Left ventricle myocardium superior (tissue), 1 donor: ENCODE measurements at places on chromosomes 6 and 20.

DNA sequence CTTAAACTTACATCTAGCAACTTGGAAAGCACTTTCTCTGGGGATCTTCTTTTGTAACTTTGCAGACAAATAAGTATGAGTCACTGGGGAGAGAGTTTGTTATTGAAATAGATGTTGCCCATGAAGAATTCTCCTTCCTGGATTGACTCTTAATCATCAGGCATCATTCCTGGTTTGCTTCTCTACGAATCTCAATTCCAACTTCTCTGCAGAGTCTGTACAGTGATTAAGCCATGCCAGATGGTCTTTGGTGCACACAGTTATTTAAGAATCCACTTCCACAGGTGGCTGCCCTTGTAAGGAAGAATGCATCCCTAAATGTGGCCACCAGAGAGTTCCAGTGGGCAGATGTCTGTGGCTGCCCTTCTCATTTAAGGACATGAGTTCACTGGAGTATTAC, 25.7 kb downstream of the MYCT1 start:
- no peak for DNase-seq

- DNase-seq, result no peak
Observed at GRCh38 chr6:81997090-81997926, 244.8 kb upstream of the TENT5A start.

GRCh38 chr20:62219101-62219991, 732 bp downstream of the HRH3 start:
- no peak for DNase-seq

DNA sequence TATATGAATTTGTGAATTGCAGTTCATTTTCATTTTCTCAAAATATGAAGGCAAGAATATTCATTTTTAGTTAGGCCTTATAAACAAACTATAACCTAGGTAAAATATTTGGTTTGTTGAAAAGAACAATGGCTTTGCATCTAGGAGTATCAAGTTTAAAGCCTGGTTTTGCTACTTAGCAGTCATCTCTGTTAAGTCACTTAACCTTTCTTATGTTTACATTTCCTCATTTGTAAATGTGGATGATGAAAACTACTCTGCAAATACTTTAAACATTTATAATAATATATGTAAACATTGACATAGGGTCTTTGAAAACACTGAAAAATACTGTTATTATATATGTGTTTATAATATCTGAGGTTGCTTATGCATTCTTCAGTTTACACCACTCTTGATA, 135.5 kb downstream of the CENPW start:
- DNase-seq, result no peak

GRCh38 chr6:158516098-158516497, 43.8 kb upstream of the TMEM181 start:
- DNase-seq, result no peak

DNA sequence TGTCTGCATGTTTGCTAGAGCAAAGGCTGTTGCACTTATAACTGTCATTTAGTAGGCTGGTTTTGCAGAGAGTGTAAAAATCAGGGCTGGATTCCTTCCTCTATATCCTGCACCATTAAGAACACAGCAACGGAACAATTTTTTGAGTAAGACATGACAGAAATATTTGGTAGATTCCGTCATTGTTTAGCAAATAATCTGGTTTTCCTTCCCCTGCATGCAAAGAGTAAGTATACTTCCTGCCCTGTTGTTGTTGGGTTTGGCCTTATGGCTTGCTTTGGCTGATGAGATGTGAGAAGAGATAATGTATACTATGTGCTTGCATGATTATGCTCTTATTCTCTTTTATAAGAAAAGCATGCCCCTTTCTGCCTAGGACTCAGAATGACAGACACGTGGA, 23.8 kb downstream of the MANEA start:
- DNase-seq, result no peak

DNA sequence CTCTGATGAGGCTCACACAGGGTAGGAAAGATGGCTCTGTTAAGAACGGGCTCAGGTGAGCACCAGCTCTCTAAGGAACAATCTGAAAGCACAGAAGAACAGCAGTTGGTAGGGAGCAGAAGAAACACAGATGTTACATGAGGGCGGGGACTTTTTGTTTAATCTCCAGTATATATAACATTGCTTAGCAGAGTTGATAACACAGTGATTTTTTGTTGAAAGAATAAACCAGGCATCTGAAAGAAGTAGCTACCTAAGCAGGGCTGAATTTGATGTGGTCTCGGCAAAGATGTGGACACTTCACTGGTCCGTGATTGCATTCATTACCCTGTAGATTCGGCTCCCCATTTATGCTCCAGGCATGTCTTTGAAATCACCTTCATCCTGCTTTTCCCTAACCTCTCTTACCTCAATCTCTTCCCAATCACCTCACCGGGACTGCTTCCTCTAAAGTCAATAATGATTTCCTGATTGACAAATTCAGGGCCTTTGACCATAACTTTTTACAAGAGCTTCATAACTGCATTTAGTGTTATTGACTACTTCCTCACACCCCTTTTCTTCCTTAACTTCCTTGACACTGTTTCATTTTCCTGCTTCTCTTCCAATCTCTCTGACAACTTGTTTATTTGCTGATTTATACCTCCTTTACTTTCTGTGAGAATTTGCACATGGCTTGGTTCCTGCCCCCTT, 34.4 kb downstream of the SAMD3 start:
- DNase-seq, result no peak

GRCh38 chr20:32585011-32585585, at the start of gene NOL4L:
Gene NOL4L (minus strand): TSS chr20:32585333. CDS start chr20:32584890, 443 bp downstream.
- peak; percentile 58 for DNase-seq

GRCh38 chr6:27599859-27600532, 127.1 kb upstream of the ZNF184 start:
- DNase-seq, result no peak

GRCh38 chr20:39468703-39469102, 506.6 kb downstream of the DHX35 start:
- no peak for DNase-seq

DNA sequence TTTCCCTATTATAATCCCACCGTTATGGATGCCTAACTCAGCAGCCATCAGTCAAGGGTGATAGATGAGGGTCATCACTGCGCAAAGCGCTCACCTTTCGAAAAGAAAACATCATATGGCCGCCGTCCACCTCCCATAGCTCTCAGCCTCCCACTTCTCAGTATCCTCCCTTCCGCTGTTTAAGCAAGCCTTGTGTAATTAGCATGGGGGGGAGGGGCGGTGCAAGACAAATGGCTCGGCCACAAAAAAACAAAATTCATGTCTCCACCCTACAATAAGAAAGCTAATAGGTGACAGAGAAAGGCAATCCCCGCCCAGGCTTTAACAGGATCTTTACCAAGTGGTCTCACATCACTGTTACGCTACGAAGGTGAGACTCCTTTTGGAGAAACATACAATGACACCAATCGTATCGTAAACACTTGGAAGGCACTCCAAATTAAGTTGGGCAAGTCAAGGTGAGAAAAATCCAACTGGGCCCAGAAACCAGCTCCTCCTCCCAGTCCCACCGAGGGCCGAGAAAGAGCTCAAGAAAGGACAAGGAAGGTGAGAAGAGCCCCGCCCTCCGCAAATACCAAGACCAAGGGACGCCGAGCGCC, 645 bp downstream of the DDX39B start:
- no peak for DNase-seq

GRCh38 chr6:39543095-39543494, 182.1 kb downstream of the KIF6 start:
- DNase-seq, result peak; percentile 74

- no peak for DNase-seq
Observed at GRCh38 chr6:30598912-30599624, 18.0 kb downstream of the PPP1R10 start.

DNA sequence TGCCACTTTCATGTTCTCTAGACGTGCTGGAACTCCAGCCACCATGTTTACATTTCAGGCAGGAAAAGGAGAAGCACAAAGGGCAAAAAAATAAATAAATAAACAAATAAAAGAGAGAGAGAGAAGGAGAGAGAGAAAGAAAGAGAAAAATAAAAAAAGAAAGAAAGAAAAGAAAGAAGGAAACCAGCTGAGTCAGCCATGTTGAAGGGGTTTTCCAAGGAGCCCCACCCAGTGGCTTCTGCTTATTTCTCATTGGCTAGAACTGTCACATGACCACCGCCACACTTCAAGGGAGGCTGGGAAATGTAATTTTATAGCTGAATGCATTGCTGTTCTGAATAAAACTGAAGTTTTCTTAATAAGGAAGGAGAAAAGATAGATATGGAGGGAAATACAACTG, 71.1 kb downstream of the BFSP1 start:
- no peak for DNase-seq

DNA sequence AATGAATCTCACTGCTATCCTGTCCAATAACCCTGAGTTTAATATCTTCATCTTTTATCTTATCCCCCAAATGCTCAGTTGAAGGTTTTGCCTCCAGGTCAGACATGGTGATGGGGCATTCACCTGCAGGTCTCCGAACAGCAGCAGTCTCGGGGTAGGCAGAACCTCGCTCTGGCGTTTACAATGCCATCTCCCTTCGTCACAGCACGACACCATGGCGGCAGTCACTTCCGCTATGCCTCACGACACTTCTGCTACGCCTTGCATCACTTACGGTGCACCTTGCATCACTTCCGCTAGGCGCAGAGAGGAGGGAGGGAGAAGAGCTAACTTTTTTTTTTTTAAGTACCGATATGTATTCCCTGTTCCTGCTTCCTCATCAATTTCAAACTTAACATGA, 194.9 kb downstream of the BCAS1 start:
- no peak for DNase-seq

DNA sequence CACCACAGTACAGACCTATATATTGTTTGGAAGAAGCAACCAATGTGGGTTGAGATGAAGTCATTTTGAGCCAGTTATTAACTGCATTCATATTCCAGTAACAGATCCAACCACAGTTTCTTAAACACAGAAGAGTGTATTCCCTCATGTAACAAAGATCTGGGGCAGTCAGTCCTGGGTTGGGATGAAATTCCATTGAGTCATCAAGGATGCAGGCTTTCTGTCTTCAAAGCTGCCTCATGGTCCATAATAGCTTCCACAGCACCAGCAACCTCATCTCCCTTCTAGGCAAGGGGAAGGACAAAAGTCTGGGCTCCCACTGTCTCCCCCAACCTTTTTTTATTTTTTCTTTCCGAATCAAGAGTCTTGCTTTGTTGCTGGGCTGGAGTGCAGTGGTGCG, 2.9 kb upstream of the SOD2 start:
- DNase-seq, result no peak

GRCh38 chr6:79605968-79606764, 25.0 kb upstream of the SH3BGRL2 start:
- no peak for DNase-seq

- no peak for DNase-seq
Observed at GRCh38 chr6:155850408-155850841, 394.8 kb upstream of the NOX3 start.

- no peak for DNase-seq
Observed at GRCh38 chr20:62047666-62048345, 17.9 kb downstream of the TAF4 start.

- DNase-seq, result no peak
Observed at GRCh38 chr20:34531608-34532265, 15.5 kb downstream of the DYNLRB1 start.

- no peak for DNase-seq
Observed at GRCh38 chr20:13147971-13148370, 73.1 kb upstream of the ISM1 start.

- DNase-seq, result no peak
Observed at GRCh38 chr20:52667358-52667757, 304.8 kb upstream of the TSHZ2 start.

GRCh38 chr6:2376429-2377355, 131.3 kb upstream of the GMDS start:
- DNase-seq, result no peak

DNA sequence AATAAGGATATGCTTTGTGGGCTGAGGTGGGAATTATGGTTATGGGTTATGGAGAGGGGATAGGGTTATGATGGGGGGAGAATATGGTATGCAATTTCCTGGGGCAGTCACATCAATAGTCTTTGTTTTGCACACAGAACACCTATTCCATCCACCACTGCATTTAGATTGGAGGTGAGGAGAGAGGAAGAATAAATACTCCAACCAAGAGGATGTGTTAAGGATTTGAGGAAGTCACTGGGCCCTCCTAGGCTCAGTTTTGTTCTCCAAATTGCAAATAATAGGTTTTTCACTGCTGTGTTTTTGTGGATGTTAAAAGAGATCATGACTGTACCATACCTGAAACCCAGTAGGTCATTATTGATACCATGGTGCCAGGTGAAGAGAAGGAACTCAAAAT, 29.5 kb upstream of the SIRPG start:
- no peak for DNase-seq

GRCh38 chr6:170476360-170476759, 76.7 kb downstream of the PSMB1 start:
- DNase-seq, result no peak

DNA sequence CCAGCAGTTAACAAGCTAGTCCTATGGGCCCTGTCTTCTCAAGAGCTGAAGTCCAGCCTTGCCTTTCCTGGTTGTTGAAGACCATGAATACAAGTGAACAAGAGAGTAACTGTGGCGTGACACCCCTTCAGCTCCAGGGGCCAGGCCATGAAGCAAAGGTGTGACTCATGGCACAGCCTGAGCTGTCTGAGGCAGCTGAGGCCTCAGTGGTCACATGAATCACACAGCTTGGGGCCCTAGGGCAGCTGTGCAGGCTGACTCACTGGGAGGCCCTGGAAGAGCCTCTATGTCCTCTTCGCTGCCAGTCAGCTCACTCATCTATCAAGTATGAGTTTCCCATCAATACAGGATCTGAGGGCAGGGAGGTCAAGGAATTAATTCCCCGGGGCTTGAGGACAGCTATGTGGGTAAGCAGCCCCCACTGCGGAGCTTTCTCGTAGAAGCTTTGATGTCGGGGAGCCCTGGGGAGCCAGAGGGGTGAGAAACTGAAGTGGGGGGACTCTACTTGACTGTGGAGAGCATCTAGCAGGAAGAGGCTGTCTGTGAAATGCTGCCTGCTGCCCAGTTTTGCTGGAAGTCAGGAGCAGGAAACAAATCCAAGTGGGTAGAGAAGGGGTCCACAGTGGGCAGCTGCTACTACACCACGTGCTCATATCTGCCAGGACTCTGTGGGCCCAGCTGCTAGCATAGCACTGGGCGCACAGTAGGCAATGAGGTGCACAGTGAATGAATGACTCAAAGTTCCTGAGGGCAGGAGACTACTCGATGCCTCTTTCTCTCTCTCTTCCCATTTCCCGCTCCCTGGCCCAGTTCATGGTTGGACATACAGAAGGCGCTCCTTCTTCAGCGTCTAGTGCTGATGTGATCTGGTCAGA, 13.7 kb upstream of the FAM83C start:
- DNase-seq, result no peak

GRCh38 chr6:111993342-111993741, 60.6 kb upstream of the CCN6 start:
- no peak for DNase-seq

DNA sequence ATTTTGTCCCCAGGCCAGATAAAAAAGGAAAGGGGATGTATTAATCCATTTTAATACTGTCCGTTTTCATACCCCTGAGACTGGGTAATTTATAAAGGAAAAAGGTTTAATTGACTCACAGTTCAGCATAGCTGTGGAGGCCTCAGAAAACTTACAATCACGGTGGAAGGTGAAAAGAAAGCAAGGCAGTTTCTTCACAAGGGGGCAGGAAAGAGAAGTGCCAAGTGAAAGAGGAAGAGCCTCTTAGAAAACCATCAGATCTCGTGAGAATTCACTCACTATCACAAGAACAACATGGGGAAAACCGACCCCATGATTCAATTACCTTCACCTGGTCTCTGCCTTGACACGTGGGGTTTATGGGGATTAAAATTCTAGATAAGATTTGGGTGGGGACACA, 152.5 kb downstream of the IBTK start:
- DNase-seq, result no peak

GRCh38 chr20:47382746-47383415, 26.4 kb upstream of the ZMYND8 start:
- DNase-seq, result no peak
